Bronchial smooth muscle cell (primary cell): ENCODE measurements at places on chromosomes 2 and 18. TPM values are rescaled to one million over a fixed set of nuclear protein-coding genes. Genes with fewer than 3 reads are reported as not detected.

Gene TRIM54
- total RNA-seq: 0.09 TPM in 1 of 2 replicates, not detected in the other

Gene ADRA2B
- not detected in 2 replicates for total RNA-seq

Gene CIDEA
- total RNA-seq: 0.63 TPM in 1 of 2 replicates, not detected in the other

Gene DYNAP
- not detected in 2 replicates for total RNA-seq

Gene CAPN13
- total RNA-seq: not detected in 2 replicates

Gene GORASP2
- total RNA-seq: 19.3 and 24.1 TPM in 2 replicates

Gene NTSR2
- total RNA-seq: under 0.01 TPM in 1 of 2 replicates, not detected in the other

Gene CFAP221
- total RNA-seq: not detected in 2 replicates

Gene XDH
- 0.16 and 0.17 TPM in 2 replicates for total RNA-seq

Gene MC5R
- not detected in 2 replicates for total RNA-seq

Gene DHRS9
- 1.3 TPM in 1 of 2 replicates, not detected in the other for total RNA-seq

Gene PLEKHM3
- total RNA-seq: 10.6 and 18.6 TPM in 2 replicates

Gene TCF23
- total RNA-seq: not detected in 2 replicates

Gene SCN2A
- 3.3 and 10.9 TPM in 2 replicates for total RNA-seq

Gene SCN7A
- 9.5 and 14.3 TPM in 2 replicates for total RNA-seq

Gene GALNT14
- 0.17 TPM in 1 of 2 replicates, not detected in the other for total RNA-seq

Gene ITGA4
- total RNA-seq: 46.3 and 84.8 TPM in 2 replicates

Gene CYP27A1
- 26.2 and 36.0 TPM in 2 replicates for total RNA-seq

Gene CCDC85A
- 0.32 TPM in 1 of 2 replicates, not detected in the other for total RNA-seq

Gene DCDC2C
- total RNA-seq: not detected in 2 replicates

Gene LRP2
- not detected in 2 replicates for total RNA-seq

Gene MRO
- total RNA-seq: 0.09 and 0.32 TPM in 2 replicates

Gene SAG
- total RNA-seq: under 0.01 TPM in 1 of 2 replicates, not detected in the other

Gene FN1
- total RNA-seq: 2,780 and 3,784 TPM in 2 replicates

Gene MAIP1
- 14.0 and 21.3 TPM in 2 replicates for total RNA-seq

Gene GALNT13
- total RNA-seq: under 0.01 TPM in 1 of 2 replicates, not detected in the other

Gene PROKR1
- not detected in 2 replicates for total RNA-seq

Gene PFN4
- 0.43 and 0.63 TPM in 2 replicates for total RNA-seq

Gene KCNS3
- under 0.01 and 0.52 TPM in 2 replicates for total RNA-seq

Gene PLEKHH2
- 4.4 and 6.5 TPM in 2 replicates for total RNA-seq

Gene NT5C1B
- not detected in 2 replicates for total RNA-seq

Gene SCYGR4
- total RNA-seq: not detected in 2 replicates

Gene LOXHD1
- not detected in 2 replicates for total RNA-seq
